ENCODE measurements at places on chromosomes 3 and 15.

- DNase-seq, result no peak
Observed at GRCh38 chr3:84789961-84790360, 168.8 kb upstream of the CADM2 start.

DNA sequence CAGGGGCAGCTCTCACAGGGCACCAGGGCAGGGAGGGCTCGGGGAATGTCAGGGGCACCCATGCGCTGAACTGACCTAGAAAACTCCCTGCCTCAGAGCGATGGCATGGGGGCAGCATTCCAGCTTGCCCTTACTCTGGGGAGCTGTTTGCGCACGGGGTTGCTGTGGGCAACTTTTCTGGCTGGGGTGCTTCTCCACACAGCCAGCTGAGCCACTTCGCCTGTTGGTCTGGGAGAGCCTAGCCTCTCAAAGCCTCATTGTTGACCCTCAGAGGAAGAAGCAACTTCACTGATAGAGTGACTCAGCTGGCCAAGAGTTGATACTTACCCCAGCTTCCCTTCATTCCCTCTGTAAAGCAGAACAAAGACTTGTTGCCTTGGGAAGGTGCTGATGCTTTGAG is 42.6 kb upstream of the MRPS22 start:
- no peak for DNase-seq

- DNase-seq, result no peak
Observed at GRCh38 chr3:116473602-116474001, 28.3 kb upstream of the LSAMP start.

- DNase-seq, result no peak
Observed at GRCh38 chr15:93366387-93367100, 277.5 kb upstream of the RGMA start.

DNA sequence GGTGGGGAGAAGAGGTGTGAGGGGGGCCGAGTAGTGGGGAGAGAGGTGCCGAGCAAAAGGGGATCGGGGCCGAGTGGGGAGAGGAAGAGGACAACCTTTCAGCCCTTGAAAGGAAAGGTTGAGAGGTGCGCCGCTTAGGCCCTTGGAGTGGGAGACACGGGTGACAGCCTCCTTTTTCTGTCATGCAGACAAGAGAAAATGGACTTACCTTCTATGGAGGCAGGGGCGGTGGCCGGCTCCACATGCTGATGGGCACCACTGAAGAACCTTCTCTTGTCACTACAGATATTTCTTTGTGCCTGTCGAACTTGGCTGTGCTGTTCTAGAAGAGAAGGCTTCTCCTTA is 421 bp downstream of the KLHL18 start:
- no peak for DNase-seq

DNA sequence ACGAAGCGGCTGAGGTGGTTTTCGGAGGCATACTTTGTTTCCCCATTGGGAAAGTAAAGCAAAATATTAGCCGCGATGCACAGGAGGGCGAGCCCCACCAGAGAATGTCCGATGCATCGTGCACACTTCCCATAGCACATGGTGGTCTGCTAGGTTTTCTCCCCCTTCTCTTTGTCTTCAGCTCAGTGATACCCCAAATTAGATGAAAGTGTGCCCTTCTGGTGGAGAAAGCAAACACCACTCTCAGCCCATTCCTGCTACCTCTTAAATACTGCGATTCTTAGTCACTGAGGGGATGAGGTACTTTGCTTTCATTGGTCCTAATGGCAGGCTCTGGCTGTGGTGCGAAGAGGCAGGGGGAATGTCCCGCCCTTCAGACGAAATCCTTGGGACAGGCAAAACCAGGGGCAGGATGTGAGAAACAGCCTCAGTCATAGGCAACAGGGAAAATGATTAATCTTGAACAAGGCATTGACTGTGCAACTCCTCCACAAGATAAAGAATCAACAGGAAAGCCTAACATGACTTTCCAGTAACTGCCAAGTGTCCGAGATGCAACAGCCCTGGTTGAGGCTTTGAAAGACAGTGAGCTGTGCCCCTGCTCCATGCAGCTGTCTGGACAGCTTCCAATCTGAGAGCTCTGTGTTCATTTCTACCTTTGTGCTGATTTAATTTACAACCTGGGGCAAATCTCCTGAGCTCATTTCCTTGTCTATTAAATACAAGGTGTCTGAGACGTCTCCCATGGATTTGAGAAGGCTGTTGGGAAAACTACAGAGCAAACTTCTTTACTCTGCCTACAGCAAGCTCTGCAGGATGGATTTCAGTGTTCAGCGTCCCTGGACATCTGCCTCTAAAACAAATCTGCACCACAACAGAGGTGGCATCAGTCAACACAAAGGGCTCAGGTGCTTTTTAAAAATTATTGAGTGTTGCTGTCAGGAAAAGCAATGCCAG is at the start of gene TM4SF1:
TSS of gene TM4SF1 (minus strand) at position 242 of the 957 bp plus-strand sequence. CDS start at position 140, 102 bp downstream.
- no peak for DNase-seq

- DNase-seq, result no peak
Observed at GRCh38 chr3:48851407-48851806, 3.7 kb upstream of the PRKAR2A start.

GRCh38 chr3:51676102-51676640 is 5.1 kb downstream of the TEX264 start:
- no peak for DNase-seq

DNA sequence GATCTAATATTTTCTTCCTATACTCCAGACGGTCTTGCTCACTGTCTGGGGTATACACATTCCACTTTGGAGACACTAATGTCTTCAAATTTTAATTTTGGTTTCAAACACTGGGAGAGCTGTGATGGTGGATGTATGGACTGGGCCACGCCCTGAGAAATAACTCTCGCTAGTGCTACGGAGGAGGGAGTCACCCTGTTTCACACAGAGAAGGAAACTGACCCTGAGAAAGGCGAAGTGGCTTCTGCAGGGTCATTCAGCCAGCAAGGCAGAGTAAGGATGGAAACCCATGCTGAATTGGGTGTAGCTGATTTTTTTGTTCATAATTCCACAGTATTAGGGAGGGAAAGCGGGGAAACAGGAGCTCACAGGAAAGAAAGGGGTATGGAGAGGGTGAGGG is 8.6 kb upstream of the SKIC8 start:
- no peak for DNase-seq

DNA sequence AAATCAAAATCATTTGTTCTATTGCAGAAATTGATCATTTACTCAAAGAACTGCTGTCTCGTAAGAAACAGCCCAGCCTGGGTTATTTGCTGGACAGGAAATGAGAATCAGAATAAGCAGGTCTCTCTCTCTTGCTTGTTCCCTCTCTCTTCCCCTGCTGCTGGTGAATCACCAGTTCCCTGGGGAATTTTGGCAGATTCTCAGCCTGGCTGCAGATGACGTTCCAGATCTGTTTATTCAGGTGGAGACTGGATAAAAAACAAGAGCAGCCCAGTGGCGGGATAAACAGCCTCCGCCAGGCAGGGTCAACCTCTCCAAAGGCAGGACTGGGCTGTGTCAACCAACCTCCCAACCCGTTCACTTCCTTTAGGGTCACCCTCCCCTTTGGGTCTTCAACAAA is 72.1 kb downstream of the LRIG1 start:
- no peak for DNase-seq

GRCh38 chr15:40782609-40783227 is 12.9 kb downstream of the C15orf62 start:
- DNase-seq, result no peak

GRCh38 chr3:468172-468571 is 271.6 kb downstream of the CHL1 start:
- no peak for DNase-seq

- DNase-seq, result no peak
Observed at GRCh38 chr3:50146316-50146901, 8.7 kb upstream of the SEMA3F start.

GRCh38 chr3:71310359-71310979 is 273.1 kb downstream of the FOXP1 start:
- no peak for DNase-seq

DNA sequence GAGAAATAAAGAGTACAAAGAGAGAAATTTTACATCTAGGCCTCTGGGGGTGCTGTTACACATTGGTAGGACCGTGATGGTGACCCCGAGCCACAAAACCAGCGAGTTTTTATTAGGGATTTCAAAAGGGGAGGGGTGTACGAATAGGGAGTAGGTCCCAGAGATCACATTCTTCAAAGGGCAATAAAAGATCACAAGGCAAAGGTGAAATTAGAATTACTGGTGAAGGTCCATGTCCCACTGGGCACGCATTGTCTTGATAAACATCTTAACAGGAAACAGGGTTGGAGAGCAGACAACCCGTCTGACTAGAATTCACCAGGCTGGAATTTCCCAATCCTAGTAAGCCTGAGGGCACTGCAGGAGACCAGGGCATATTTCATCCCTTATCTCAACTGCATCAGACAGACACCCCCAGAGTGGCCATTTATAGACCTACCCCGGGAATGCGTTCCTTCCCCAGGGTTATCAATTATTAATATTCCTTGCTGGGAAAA is 4.3 kb downstream of the IRAK2 start:
- no peak for DNase-seq

- DNase-seq, result no peak
Observed at GRCh38 chr15:57158589-57158988, 217.7 kb upstream of the CGNL1 start.

DNA sequence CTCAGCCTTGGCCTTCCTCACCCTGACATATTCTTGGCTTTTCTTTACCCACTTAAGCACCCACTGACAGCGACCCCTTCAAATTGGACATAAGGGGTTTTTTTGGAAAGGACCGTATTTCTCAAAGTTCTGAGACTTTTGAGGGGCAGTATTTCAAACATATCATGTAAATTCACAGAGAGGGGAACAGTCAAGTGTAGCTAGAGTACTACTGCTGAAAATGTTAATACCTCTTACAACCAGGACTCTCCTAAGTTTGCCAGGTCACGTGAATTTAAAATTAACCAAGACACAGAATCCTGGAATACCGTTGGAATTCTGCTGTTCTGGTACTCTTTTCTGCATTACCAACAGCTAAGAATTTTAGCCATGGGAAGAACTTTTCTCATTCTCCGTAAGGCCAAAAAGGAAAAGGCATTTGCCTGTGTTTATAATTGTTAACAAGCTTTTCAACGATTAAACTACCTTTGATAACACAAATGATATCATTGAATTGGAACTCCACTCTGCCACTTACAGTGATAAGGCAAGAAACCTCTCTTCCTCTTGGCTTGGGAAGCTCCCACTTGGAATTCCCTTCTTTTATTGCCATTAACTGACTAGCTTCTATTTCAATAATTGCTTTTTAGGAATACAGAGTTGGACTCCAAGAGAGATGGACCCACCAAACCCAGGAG is 597 bp upstream of the GBE1 start:
- no peak for DNase-seq
